Diencephalon (tissue), 1 donor: ENCODE measurements at places on chromosomes 12 and 14. TPM values are rescaled to one million over a fixed set of nuclear protein-coding genes. Genes with fewer than 3 reads are reported as not detected.

CFL2 gene
- total RNA-seq, result 61.8 TPM

CD163 gene
- 2.5 TPM for total RNA-seq

HOXC11 gene
- not detected for total RNA-seq

CAPRIN2 gene
- total RNA-seq, result 49.6 TPM

KCNH3 gene
- 9.2 TPM for total RNA-seq
